ENCODE measurements at places on chromosomes 2 and 18. TPM values are rescaled to one million over a fixed set of nuclear protein-coding genes. Genes with fewer than 3 reads are reported as not detected.

The EFR3B gene
- 0.34 TPM for total RNA-seq

The AMER3 gene
- total RNA-seq, result not detected

The CLIP4 gene
- total RNA-seq, result 38.0 TPM

The SERPINB3 gene
- not detected for total RNA-seq

The CIB4 gene
- not detected for total RNA-seq

The RAB12 gene
- 53.0 TPM for total RNA-seq

The ZNF396 gene
- 0.19 TPM for total RNA-seq

The TRIM43 gene
- total RNA-seq, result not detected

The MAP3K2 gene
- 32.6 TPM for total RNA-seq

The RNU2-63P gene
- not detected for total RNA-seq

The COL6A3 gene
- 9.2 TPM for total RNA-seq

The UBXN2A gene
- total RNA-seq, result 16.7 TPM

The TXNDC2 gene
- 0.63 TPM for total RNA-seq
